ENCODE measurements at places on chromosomes 2 and 18.

- DNase-seq, result peak; percentile 96
These were observed 24.9 kb downstream of the MTCL1 start for GRCh38 chr18:8730080-8730827.

DNA sequence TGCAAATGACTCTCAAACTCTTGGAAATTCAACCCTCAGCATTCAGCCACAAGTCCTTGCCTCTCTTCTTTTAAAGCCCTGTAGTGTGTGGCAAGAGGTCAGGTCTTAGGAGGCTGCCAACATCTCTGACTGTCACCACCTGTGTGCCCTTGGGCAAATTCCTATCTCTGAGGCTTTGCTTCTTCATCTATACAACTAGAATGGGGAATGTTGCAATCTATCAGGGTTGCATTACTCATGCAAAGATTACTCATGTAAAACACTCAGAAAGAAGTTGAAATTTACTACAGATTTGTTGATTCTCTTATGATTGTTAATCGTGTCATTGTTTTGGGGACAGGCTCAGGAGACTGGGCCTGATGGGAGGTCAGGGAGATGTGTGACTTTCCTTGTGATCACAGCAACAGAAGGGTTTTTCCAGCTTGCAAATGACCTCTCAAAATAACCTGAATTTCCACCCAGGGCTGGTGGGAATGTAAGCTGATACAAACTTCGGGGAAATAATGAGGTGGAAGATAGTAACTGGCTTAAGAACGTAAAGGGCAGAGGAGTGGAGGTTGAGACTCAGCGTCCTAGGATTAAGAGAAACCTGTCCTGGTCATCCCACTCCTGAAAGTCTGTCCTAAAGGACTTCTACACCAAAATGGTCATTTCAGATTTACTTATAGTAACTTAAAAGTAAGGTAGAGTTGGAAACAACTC, 32.1 kb upstream of the SIGLEC15 start:
- peak; percentile 91 for DNase-seq

GRCh38 chr2:33304032-33304864, 172.2 kb upstream of the RASGRP3 start:
- peak; percentile 78 for DNase-seq

DNA sequence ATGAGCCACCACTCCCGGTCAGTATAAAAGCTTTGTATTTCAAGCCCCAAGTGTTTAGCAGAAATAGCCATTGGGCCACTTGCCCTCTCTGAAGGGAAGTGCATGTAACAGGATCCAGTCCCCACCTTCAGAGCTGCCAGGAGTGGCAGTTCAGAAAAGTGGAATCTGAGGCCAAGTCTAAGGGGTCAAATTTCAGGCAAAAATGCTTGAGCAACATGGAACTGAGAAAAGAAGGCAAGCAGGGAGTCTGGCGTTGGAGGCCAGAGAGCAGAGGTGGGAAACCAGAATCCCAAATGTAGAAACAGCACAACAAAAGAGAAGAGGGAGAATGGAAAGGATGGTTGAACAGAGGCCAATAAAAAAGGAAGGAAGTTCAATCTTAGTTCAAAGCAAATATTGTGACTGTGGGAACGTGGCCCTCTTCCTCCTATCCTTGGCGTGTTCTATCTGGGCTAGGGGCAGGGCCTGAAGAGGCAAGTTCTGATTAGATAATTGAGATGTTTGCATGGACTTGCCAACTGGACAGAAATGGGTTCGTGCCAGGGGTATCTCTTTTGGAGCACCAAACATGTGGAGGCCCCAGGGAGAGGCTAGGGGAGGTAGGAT, 102.2 kb downstream of the AP1S3 start:
- peak; percentile 15 for DNase-seq

GRCh38 chr2:171365232-171365631, 68.6 kb downstream of the METTL8 start:
- peak; percentile 92 for DNase-seq

- DNase-seq, result peak; percentile 25
These were observed 18.3 kb downstream of the ERBB4 start for GRCh38 chr2:212520340-212520739.

- DNase-seq, result no peak
These were observed 64.4 kb upstream of the REV1 start for GRCh38 chr2:99554238-99554637.

DNA sequence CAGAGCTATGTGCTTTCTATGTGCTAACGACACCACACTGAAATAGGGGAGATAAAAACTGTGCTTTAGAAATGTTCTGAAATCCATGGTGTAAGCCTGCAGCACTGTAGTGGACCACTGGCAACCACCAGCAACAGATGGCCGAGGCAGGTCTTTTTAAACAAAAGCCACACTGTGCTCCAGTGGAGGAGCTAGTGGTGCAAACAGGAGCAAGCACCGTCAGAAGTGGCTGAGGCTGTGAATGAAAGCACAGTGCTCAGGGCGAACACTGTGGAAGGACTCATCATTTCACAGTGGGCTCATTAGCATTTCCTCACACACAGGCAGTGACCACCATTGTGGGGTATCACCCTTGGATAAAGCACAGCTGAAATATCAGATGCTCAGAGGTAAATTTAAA, 22.9 kb upstream of the MTX2 start:
- DNase-seq, result no peak

- DNase-seq, result peak; percentile 18
These were observed 66.2 kb downstream of the TRAPPC8 start for GRCh38 chr18:31876707-31877106.

GRCh38 chr18:40569605-40570004, 1385.4 kb upstream of the PIK3C3 start:
- no peak for DNase-seq

DNA sequence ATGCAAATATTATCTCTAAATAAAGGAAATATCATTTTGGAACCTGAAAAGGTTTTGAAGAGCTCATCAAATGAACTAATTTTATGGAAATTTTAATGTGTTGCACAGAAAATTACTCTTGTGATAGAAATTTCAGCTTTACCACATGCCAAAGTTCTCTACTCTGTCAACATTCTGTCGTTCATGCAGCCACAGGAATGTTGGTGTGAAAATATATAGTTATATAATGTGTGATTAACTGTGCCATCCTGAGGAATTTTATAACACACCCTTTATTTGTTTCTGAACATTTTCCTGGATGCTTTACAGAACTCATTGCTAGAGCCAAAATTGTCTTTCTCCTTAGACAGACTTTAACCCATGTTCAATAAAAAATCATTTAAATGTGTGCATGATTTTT, 202.5 kb upstream of the SLC8A1 start:
- peak; percentile 65 for DNase-seq

GRCh38 chr18:47975105-47975504, 44.6 kb upstream of the SMAD2 start:
- DNase-seq, result no peak

- no peak for DNase-seq
These were observed 125.5 kb downstream of the WDSUB1 start for GRCh38 chr2:159160954-159161353.

- peak; percentile 90 for DNase-seq
These were observed 31.6 kb downstream of the TWSG1 start for GRCh38 chr18:9366126-9366714.

- DNase-seq, result no peak
These were observed 263.8 kb downstream of the MEIS1 start for GRCh38 chr2:66698576-66699239.

DNA sequence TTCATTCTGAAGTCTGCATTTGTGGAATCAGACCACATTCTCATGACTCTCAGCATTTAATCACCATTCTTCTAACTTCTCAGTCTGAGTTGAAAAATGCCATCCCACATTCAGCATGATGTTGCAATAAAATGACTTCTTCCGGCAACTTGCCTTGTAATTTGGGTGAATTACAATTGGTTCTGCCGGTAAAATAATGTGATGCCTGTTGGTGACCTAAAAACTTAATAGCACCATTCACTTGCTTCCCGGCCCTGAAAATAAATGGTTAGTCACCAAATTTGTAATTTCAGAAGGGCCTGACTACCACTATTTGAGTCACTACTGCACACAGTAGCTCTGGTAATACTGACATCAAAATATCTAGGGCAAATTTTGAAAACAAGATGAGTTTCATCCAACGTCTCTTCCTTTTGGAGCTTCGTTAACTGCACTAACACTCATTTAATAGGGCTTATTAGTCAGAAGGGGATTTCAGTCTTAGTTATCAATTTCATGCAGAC, 637.1 kb upstream of the CHAC2 start:
- peak; percentile 88 for DNase-seq

- DNase-seq, result peak; percentile 12
These were observed 45.2 kb upstream of the CTIF start for GRCh38 chr18:48493434-48494230.

DNA sequence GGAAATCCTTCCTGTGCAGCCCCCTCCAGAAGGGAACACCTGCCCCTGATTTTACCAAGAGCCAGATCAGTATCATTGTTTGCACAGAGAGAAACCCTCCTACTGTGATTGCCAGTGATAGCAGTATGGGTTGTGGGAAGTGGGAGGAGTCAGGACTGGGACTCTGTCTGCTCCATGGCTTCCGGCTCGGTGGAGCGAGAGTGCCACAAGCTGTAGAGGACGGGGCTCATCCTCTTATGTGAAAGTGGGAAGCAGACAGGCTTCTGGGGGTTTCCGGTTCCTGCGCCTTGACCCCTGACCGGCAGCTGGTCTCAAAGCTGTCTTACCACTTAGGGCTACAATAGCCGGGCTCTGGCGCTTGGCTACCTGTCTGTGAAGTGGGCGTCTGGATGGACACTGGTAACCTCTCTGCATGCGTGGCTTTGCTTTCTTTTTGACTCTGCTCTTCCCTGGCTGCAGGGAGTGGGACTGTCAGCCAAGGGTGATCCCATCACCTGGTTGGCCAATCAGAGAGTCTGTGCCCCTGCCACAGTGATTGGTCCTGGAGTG, 79.7 kb downstream of the BCL2L11 start:
- DNase-seq, result no peak

- DNase-seq, result no peak
These were observed 161.1 kb downstream of the CCBE1 start for GRCh38 chr18:59536166-59536565.

DNA sequence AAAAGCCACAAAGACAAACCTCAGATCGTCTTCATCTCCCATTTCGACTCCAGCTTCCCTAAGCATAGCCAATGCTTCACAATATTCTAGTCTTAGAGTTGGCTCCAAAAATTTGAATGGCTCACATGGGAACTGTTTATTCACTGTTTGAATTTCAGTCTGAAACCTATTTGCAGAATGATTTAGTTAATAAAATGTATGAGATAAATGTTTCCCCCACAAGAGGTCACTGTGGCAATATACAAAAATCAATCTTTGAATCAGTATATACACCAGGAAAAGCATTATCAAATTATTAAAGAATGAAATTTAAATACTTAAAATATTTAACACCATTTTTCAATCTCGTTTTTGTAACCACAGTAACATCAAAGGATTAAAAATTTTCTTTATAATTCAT, 40.0 kb upstream of the MCM6 start:
- DNase-seq, result peak; percentile 76

- DNase-seq, result no peak
These were observed 168.5 kb upstream of the SLC39A10 start for GRCh38 chr2:195488567-195488966.

GRCh38 chr2:231250698-231251097, 52.3 kb downstream of the ARMC9 start:
- no peak for DNase-seq

DNA sequence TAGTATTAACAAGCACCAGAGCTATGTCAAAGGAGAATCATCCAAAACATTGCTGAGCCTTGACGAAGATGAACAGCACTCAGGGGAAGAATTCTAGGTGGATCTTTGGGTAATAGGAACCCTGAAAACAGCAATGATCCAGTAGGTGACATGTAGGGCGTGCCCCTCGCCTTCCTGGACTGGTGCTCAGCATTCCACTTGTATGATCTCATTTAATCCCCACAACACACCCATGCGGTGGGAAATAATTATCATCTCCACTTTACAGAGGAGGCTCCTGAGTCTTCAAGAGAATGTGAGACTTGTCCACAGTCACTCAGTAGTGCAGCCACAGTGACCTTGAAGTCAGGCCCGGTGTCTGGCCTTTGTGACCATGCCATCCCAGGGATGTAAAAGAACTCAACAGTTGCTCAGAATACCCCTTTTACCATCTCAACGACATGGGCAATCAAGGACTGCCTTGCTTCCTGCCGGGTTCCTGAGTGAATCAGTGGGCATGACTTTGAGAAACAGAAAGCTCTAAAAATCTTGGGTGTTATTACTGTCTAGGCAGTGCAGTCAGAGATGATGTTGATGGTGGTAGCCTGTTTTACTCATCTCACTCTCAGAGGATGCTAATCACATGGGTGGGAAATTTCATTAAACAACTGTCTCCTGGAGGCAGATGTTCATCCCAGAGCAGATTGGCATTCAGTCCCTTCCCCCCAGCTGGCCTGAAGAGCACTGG, 161.6 kb downstream of the BCL11A start:
- no peak for DNase-seq

- no peak for DNase-seq
These were observed 160.9 kb upstream of the TTC39C start for GRCh38 chr18:23853448-23854195.

DNA sequence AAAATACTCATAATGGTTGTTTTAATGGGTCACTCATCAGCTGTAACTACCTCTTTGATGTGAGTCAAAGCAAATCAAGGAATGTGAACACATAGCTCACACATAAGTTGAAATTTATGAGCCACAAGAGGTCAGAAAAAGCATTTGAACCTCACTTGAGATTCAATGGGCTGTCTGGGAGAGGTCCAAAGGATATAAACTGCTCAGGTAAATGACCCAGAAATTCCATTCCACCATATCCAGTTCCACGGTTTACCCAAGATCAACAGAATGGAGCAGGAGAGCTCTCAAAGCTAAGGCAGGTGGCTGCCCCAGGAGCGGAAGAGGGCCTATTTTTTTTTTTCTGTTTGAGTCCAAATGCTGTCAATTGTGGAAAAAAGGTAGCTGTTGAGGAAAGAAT, 464.1 kb downstream of the TNS1 start:
- peak; percentile 47 for DNase-seq

DNA sequence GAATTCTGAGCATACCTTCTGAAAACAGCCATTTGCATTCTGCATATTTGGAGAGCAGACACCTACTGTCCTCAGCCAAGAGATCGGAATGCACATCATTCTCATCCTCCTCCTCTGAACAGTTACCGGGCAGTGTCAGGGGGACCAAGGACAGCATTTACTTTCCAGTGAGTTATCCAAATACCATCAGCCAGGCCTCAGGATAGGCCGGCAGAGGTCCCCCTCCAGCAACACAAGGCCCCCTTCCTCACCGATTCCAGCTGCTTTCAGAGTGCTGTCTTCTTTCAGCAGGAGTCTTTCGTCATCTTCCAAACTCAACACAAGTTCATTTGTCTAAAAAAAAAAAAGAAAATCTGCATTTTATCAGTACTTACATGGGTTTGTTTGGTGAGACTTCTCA, 55.3 kb downstream of the C2orf76 start:
- DNase-seq, result no peak

- DNase-seq, result no peak
These were observed 82.3 kb downstream of the GLI2 start for GRCh38 chr2:120817956-120818325.

Measured in PC-3 (cell line).